ENCODE measurements at places on chromosomes 11 and 22.

DNA sequence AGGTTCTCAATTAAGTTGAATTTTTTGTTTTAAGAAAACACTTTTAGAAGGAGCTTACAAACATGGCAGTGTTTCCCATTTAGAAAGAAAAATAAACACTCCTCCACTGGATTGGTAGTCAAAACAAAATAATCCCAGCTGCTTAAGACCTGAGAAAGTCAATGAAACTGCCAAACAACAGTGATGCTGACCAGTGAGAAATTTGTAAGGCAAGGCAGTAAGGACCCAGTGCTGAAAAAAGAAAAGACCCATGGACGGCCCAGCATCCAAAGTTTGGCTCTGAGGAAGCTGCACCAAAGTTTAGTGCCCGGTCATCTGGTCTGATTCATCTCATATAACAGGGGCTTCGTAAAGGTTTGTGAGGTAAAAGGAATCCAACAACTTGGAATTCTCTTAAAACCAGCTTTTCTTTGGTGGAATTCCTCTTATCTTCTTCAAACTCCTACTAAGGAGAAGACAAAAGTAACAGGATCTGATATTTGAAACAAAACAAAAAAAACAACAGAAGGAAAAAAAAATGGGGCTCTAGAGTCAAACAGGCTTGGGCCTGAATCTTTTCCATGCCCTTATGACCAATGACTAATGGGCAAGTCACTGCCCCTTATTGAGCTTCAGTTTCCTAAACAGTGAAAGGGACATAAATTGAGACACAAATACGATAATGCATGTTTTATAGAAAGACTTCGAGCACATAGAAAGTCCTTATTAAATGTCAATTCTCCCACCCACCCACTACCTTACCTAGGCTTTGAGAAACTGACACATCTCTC lies 383.0 kb upstream of the NARS2 start:
- no peak for DNase-seq

- DNase-seq = no peak
Observed at GRCh38 chr11:8234425-8234821, 29.3 kb downstream of the LMO1 start.

- no peak for DNase-seq
Observed at GRCh38 chr11:62142921-62143320, 19.1 kb downstream of the INCENP start.

DNA sequence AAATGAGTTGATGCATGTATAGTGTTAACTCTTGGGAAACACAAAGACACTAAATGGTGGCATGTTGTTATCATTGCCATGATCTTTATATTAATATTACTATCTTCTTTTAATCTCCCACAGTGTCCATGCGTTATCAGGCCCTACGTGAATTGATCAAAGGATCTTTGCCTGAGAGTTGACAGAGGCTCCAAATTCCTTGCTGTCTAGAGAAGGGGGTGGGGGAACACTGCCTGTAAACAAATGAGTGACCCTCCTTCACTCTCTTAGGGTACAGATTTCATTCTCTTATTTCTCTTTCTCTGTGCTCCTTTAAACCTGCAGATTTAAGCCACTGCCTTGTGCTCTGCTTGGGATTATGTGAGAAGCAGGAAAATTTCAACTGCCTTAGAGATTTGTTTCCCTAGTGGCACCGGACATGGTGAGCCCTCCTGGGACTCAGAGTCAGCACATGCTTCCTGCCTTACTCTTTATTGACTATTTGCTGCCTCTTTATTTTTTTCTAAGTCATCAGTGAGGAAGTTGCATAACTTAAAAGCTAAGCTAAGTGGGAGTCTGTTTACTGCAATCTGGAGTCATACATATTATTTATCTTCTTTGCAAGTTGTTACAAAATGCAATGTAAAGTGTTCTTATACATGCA lies 122.9 kb downstream of the MAML2 start:
- no peak for DNase-seq

DNA sequence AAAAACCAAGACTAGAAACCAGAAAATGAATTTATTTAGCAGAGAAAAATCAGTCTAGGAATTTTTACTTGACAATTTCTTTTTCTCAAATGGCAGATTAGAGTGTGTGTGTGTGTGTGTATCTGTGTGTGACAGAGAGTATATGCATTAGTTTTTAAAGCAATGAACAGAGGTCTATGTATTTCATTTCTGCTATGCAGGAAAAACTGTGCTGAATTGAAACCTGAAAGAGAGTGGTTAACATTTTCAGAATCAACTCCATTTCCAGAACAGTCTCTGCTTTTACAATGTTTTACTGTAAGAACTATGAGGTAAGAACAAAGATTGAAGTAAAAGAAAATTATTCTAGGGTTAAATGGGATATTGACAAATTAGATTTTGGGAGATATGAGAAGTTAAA lies 114.8 kb downstream of the GRM5 start:
- no peak for DNase-seq

- no peak for DNase-seq
Observed at GRCh38 chr11:86861810-86862209, 61.5 kb downstream of the PRSS23 start.

GRCh38 chr11:119167933-119168332 lies 592 bp upstream of the NLRX1 start:
- no peak for DNase-seq

GRCh38 chr11:130086669-130087068 lies 17.0 kb downstream of the APLP2 start:
- no peak for DNase-seq

GRCh38 chr11:129315781-129316579 lies 59.7 kb upstream of the BARX2 start:
- DNase-seq = no peak

Measured in central memory CD4-positive, alpha-beta T cell (primary cell).